ENCODE measurements at places on chromosomes 4 and X.

- DNase-seq, result no peak
Observed at GRCh38 chrX:11632732-11633131, 33.0 kb downstream of the ARHGAP6 start.

GRCh38 chr4:156971165-156971675 lies 379 bp downstream of the PDGFC start:
- DNase-seq, result no peak

- DNase-seq, result no peak
Observed at GRCh38 chr4:104752337-104752736, 257.6 kb upstream of the CXXC4 start.

DNA sequence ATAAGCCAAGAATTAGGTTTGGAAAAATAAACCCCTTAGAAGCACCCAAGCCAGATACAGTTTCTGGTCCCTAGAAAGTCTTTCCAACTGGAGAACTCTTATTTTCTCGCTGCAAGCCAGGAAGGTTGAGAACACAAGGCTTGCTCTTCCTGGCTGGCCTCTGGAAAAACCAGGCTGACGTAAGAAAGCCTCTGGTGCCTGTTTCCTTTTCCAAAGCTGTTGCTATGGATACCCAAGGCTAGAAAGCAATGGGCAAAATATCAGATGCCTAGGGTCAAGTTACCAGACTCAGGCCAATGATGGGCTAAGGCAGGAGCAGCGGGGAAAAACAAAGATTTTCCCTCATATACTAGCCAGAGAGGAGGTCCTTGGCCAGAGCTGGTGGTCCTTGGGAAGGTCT lies 281.6 kb downstream of the KLHL13 start:
- DNase-seq, result no peak

DNA sequence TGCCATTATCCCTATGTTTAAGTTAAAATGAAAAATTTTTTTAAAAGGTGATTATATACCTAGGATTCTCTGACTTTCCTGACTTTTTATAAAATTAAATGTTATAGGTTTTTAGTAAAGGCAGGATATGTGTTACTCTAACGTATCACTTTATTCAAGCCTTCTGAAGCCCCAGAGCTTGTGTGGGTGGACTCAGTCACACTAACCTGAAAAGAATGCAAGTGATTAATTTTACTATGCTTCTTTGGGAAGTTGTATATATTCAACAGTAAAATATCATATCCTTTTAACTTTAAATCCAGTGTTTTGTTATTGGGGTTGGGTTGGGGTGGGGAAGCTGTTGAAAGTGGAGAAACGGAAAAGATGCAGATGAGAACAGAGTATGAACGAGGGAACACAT lies 22.8 kb downstream of the PDLIM3 start:
- no peak for DNase-seq

DNA sequence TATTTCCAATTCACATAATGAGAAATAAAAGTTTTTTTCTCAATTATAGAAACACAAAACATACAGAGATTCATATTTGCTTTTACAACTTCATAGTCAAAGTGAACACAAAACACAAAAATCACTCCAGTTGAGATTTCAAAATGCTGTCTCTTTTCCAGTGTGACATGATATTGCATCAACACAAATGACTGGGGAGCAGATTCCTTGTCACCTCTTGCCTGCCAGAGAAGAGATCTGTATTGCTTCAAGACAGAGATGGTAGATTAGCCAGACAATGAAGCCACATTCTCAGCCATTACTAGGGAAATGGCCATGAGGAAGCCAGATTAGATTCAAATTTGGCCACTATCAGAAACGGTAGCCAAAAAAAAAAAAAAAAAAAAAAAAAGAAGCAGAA lies 2313.1 kb upstream of the AGA start:
- DNase-seq, result no peak

- no peak for DNase-seq
Observed at GRCh38 chr4:153645183-153645582, 38.9 kb upstream of the TLR2 start.
